ENCODE measurements at places on chromosomes 3 and 15.

- DNase-seq: no peak
Measured at GRCh38 chr3:119659606-119660291, 640 bp downstream of the POPDC2 start.

- no peak for DNase-seq
Measured at GRCh38 chr15:39657668-39658067, 76.8 kb downstream of the THBS1 start.

- peak; percentile 23 for DNase-seq
Measured at GRCh38 chr3:98994128-98994762, 92.8 kb upstream of the DCBLD2 start.

- no peak for DNase-seq
Measured at GRCh38 chr3:45218578-45219390, 7.3 kb downstream of the TMEM158 start.

DNA sequence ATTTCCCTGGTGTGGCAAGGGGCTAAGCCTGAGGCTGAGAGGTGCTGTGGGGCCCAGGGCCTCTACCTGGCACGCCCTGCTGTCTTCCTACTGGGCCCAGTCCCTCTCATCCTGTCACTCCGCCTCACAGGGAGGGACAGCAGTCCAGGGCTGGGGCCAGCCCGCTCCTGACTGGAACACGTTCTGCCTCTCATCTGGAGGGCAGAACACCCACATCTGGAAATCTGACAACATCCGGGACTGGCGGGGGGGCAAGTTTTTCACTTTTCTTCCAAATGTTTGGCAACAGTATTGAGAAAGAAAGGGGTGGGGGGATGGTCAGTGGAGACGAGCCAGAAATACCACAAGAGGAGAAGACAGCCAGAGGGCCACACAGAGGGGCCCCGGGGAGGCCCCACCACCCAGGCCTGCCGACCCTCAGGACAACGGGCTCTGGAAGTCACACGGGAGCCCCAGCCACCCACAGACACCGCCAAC is 1.8 kb upstream of the MYL3 start:
- DNase-seq: no peak

GRCh38 chr3:43413676-43414368 is 127.5 kb downstream of the SNRK start:
- DNase-seq: no peak

GRCh38 chr15:84988909-84989644 is 7.4 kb downstream of the PDE8A start:
- DNase-seq: no peak

GRCh38 chr15:74776821-74777768 is 4.8 kb upstream of the CSK start:
- no peak for DNase-seq

DNA sequence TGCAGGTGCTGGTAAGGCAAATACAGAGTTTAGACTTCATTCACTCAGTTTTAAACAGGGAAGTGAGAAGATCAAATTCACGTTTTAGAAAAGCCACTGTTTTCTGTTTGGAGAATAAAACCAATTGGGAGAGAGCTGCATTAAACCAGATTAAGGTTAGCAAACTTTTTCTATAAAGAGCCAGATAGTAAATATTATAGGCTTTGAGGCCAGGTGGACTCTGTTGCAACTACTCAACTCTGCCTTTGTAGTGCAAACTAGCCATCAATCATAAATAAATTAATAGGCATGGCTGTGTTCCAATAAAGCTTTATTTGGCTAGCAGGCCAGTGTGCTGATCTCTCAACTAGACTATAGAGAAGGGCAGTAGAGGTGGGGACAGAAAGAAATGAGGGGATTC is 33.5 kb downstream of the SUCLG2 start:
- DNase-seq: no peak

GRCh38 chr3:174089592-174089991 is 692.0 kb downstream of the NLGN1 start:
- no peak for DNase-seq

DNA sequence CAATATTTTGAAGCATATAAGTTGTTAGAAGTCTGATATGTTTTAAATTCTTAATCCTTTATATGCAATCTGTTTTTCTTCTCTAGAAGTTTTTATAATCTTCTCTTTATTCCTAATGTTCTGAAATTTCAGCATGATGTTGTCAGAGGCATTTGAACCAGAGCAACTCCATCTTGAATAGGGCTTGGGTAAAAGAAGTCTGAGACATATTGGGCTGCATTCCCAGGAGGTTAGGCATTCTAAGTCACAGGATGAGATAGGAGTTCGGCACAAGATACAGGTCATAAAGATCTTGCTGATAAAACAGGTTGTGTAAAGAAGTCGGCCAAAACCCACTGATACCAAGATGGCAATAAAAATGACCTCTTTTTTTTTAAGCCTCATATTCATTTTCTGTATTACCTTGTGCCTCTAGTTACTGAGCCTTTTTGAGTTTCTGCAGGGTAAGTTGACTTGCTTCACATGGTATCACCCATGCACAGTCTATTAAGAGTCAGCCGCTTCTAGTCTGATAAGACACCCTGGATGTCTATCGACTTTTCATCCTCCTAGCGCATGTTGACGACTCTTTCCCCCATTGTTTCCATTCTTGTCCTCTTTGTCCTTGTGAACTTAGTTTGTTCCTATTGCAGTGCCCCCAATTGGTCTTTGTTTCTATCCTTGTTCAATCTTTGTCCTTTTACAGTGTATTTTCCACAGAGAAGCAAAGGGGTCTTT is 80.8 kb upstream of the RNU6-1 start:
- no peak for DNase-seq

DNA sequence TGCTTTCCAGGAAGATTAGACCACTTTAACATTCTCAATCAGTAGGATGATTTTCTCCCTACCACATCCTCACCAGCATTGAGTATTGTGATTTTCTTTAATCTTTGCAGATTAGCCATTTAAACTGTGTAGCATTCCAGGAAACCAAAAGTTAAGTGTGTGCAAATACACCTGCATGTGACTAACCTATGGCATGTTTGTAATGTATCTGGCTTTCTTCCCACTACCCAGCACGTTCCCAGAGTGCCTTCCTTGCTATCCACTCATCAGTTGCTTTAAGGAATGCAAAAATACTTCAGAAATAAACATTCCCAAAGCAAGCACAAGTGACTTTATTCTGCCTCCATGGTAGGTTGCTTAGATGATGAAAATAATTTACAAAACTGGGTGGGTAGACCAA is 74.2 kb downstream of the ATG7 start:
- no peak for DNase-seq

DNA sequence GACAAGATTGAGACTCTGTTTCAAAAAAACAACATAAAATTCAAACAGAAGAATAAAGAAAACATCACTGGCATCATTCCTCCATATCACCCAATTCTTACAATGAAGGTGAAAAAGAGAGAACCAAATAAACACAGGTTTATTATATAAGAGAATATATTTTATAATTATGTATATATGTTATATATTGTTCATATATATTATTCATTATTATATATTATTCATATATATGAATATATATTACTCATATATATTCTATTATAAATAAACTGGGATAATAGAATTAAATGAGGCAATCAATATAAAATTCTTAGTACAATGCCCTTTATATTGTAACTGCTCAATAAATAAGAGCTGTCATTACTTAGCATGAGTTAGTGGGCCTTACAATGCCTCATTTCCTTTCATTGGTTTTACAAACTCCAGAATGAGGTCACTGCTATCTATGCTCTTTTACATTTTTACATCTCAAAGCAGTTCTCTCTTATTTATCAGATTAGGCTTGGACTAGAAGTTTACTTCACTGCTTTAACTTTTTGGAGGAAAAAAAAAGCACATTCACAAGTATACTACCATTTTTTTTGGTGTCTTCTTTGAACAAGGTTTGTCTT is 135.5 kb upstream of the TTC14 start:
- no peak for DNase-seq

GRCh38 chr3:2156244-2156847 is 57.7 kb downstream of the CNTN4 start:
- DNase-seq: no peak

DNA sequence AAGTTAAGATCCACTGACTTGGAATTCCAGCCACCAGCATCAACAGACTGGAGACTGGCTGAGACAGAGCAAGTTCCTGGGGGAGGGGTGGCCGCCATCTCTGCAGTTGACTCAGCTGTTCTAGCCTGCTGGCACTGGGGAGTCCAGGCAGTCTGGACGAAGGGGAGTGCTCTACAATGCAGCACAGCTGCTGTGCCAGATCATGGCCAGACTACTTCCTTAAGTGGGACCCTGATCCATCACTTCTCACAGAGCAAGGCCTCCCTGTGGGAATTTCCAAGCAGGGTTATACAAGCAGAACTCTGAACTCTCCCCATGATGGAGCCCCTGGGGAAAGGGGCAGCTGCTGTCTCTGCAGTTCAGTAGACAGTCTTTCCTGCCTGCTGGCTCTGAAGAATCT is 35.2 kb downstream of the PYGO1 start:
- no peak for DNase-seq

- DNase-seq: no peak
Measured at GRCh38 chr3:131690800-131691199, 188.0 kb upstream of the MRPL3 start.

DNA sequence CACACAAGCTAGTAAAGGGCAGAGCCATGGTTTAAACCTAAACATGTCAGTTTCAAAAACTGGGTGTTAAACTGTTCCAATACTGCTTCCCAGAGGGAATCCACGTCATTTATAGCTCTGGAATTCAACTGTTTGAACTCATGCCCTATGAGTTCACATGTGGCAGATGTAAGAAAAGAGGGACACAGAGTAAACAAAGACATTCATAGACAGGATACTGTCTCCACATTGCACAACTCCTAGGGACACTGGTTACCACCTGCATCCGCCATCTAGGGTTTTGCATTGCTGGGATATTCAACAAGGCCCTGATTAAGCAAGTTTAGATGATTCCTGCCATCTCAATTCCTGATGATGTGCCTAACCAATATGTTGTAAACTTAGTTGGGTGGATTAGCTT is 134.1 kb upstream of the COL8A1 start:
- DNase-seq: no peak

GRCh38 chr3:72580246-72580756 is 267.9 kb downstream of the SHQ1 start:
- no peak for DNase-seq

GRCh38 chr3:62084558-62084957 is 288.8 kb downstream of the FEZF2 start:
- DNase-seq: no peak

GRCh38 chr15:98843844-98844243 is 163.7 kb downstream of the PGPEP1L start:
- DNase-seq: no peak

DNA sequence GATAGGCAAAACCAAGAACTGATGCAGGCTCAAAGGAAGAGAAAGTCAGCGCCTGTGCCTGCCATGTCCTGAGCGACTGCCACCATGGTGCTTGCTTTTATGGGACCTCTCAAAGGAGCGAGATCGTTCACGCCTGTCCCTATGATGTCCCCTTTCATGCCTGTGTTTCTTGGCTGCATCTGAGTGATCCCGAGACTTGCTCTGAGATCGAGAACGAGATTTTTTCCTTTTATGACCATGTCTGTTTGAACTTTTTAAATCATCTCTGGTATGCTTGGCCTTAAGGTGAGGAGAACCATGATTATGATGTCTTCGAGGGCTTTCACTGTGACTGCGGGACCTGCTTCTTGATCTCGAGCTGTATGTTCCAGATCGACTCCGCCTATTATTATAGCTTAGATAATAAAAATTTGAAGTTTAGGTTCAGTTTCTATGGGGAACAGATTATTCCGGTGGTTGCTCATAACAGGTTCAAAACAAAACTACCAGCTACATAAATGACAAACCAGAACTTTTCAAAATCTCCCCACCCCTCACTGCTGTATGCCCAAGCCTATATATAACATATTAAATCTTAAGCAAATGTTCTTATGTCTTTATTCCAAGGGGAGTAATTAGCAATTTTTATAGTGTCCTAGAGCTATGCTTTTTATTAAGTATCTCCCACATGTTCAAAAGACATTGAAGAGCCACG is 11.6 kb downstream of the CCNL1 start:
- no peak for DNase-seq

DNA sequence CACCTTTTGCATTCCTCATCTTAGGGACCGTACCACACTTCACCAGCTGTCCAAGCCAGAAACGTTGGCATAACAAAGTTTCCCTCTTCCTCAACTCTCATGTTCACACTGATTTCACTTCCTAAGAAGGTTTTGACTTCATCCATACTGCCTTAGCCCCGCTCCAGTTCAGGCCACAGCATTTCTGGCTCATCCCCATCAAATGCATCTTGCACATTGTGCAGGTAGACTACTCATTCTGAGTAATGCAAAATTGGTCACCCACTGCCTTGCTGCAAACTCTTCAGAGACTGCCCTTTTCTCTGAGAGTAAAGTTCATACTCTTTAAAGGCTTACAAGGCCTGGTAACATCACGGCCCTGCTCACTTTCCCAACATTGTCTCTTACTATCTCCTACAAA is 8.8 kb downstream of the NUSAP1 start:
- no peak for DNase-seq

- no peak for DNase-seq
Measured at GRCh38 chr3:150370999-150371398, 37.1 kb upstream of the TSC22D2 start.

GRCh38 chr3:5197470-5198312 is 10.2 kb downstream of the EDEM1 start:
- no peak for DNase-seq

DNA sequence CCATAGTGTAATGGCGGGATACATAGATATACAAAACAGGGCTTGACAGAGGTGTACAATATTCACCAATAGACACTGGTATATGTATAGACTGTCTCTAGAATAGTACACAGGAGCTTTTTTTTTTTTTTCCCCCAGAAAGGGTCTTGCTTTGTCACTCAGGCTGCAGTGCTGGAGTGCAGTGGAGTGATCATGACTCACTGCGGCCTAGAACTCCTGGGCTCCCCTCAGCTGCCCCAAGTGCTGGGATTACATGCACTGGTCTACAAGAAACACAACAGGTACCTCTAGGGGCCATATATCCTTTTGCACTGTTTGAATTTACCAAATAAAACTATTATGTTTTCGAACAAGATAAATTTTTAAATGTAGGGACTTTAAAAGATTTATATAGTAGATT is 12.3 kb downstream of the RHOA start:
- no peak for DNase-seq

GRCh38 chr3:123457841-123458240 is 9.0 kb upstream of the ADCY5 start:
- DNase-seq: no peak

DNA sequence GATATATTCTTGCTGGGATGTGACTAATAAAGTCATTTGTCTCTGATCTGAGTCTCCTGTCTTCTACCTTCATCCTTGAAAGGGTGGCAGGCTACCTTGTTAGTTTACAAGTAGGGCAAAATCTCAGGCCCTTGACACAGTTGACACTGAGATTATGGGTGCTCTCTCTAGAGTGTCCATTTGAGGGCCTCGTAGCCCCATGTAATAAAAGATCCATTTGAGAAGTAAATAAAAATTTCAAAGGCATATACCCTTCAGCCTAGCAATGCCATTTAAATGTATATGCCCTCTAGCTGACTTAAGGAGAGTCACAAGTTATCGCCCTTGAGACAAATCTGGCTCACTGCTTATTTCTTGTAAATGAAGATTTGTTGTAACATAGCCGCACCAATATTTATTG is 98.6 kb downstream of the TCF12 start:
- DNase-seq: peak; percentile 8

Measured in NCI-H1694 (cell line).